ENCODE measurements at places on chromosomes 7 and 10.

GRCh38 chr7:47375121-47375938 lies 206.6 kb downstream of the TNS3 start:
- peak; percentile 72 for DNase-seq

- no peak for DNase-seq
These were observed 234.4 kb upstream of the IMMP2L start for GRCh38 chr7:111796671-111797070.

GRCh38 chr7:44145969-44146911 lies 5.1 kb upstream of the MYL7 start:
- peak; percentile 67 for DNase-seq

- peak; percentile 96 for DNase-seq
These were observed 1107.2 kb downstream of the NRG3 start for GRCh38 chr10:82982110-82982608.

- DNase-seq = peak; percentile 31
These were observed 60.4 kb downstream of the ARMH3 start for GRCh38 chr10:101995451-101996063.
